DMS 273 treated with DMSO at 0.1 percent for 48 hours (cell line): ENCODE measurements at places on chromosomes 5 and 9.
A peak's percentile ranks its signal among the peaks of the same experiment; 100 is the strongest.

- DNase-seq = no peak
Observed at GRCh38 chr5:1210832-1211251, 9.4 kb downstream of the SLC6A19 start.

DNA sequence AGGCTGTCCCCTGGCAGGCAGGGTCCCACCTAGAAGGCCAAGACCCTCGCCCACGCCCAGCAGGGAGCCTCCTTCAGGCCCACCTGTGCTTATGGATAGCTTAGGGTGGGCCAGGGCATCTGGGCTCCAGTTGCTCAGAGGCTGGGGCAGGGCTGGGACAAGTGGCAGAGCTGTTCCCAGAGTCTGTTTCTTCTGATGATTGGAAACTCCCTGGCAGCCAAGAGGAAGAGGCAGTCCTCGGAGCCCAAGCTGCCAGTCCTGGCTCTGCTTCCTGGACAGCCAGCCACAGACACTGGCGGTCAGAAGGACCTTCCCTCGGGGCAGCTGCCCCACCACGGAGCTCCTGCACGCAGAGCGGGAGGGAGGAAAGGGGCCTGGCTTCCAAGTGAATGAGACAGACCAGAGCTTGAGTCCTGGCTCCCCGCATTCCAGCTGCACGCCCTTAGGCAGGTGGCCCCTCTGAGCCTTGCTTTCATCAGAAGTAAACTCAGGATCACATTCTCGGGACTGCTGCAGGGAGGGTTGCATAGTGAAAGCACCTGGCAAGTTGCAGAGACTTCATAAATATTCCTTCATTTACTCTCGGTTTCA, 37.9 kb upstream of the GABRP start:
- no peak for DNase-seq

DNA sequence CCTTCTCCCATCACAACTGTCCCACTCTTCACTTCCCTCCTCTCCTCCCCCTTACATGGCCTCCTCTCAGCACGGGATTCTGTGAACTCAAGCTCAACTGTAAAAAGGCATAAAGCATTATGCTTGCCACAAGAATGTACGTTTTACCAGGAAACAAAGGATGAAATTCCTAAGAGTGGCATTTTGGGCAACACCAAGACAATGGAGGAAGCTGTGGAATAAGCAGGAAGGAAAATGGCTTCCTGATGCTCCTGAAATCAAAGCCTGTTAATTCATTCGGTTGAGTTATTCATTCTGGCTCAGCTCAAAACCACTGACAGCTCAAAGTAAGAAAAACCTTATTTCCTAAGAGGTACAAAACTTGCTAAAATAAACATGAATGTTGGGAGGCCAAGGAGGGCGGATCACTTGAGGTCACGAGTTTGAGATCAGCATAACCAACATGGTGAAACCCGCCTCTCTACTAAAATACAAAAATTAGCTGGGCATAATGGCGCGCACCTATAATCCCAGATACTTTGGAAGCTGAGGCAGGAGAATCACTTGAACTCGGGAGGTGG, 40.8 kb upstream of the DMRT1 start:
- no peak for DNase-seq

DNA sequence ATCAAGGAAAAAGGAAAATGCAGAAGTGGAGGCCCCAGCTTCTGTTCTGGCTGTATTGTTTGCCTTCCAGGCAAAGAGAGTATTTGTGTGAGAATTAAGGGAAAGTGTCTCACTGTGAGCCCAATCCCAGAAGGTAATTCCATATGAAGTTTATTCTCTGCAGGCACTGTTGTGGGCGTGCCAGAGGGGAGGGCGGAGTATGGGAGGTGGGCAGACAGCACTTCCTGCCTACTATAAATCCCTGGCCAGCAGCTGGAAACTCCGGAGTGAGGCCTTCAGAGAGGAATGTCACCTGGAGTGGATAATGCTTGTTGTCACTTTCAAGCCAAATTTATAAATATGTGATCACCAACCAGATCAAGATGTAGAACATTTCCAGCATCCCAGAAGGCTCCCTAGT, 209.5 kb downstream of the ARHGAP26 start:
- DNase-seq = no peak

- peak; percentile 71 for DNase-seq
Observed at GRCh38 chr5:107554776-107555424, 115.8 kb downstream of the EFNA5 start.

DNA sequence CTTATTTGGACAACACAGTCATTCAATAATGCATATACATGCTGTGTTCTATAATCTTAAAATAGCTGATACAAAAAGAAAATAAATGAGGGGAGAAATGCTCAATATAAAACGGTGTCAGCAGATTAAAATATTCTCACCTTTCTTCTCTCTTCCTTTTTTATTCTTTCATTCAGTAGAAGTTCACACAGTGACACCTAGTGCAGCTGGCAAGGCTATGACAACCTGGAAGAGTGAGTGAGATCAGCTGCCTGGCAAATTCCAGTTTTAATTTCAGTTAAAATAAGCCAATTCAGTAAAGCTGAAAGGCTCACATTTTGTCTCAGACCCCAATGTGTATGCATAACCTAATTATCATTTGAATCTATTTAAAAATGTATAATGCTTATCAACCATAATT, 150.3 kb downstream of the RASEF start:
- DNase-seq = no peak

GRCh38 chr5:172113036-172113435, 75.0 kb downstream of the STK10 start:
- DNase-seq = no peak

DNA sequence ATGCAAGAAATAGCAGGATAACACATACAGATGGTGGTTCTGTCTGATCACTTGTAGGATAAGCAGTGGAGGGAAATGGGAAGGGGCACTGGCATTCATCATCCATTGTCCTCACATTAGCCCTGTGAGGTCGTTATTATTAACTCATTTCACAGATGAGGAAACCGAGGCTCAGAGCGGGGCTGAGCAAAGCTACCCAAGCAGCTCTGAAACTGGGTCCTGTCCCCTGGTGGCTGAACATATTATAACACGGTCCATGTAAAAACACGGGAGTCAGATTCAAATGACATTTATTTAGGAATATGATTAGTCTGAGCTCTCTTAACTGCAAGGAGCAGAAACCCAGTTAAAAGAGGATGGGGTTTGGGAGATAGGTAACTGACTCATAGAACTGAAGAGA, 43.1 kb downstream of the HRH2 start:
- DNase-seq = no peak

- no peak for DNase-seq
Observed at GRCh38 chr9:88713010-88713409, 178.0 kb downstream of the NXNL2 start.

GRCh38 chr5:141703133-141703561, 21.1 kb upstream of the ARAP3 start:
- DNase-seq = no peak

- DNase-seq = no peak
Observed at GRCh38 chr5:124630767-124631704, 115.4 kb downstream of the ZNF608 start.

GRCh38 chr9:124555043-124555442, 47.8 kb upstream of the NR5A1 start:
- no peak for DNase-seq

DNA sequence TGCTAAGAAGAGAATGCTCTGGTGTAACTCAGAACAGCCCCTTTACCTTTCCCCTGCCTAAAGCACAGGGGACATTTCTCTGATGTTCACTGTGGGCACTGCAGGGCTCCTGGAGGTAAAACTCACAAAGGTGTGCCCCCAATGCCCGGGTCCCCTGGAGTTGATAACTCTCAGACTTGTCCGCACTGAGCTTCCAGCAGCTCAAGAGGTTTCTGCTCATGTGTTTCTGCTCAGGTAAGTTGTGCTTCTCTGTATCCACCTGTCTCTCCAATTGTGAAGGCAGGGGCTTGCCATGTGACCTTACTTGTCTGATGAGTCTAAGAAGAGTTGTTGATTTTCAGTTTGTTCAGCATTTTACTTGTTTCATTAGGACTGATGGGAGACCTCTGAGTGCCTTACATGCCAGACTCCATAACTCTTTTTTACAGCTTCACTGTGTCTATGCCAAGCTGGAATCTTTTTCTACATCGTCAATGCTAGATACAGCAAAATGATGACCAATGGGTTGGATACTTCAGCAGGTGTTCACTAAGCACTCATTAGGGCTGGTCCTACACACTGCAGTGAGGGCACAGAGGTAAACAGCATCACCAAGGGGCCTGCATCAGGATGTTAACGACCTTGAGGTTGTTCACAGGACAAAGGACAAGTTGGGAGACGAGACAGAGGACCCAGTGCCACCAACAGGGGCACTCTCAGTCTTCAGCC, 56.4 kb downstream of the MRPL36 start:
- DNase-seq = no peak

GRCh38 chr9:136621734-136622093, 41.0 kb upstream of the EGFL7 start:
- DNase-seq = no peak

- no peak for DNase-seq
Observed at GRCh38 chr5:685262-686171, 7.6 kb downstream of the TPPP start.

GRCh38 chr5:133459474-133460160, 152.7 kb downstream of the FSTL4 start:
- DNase-seq = no peak

DNA sequence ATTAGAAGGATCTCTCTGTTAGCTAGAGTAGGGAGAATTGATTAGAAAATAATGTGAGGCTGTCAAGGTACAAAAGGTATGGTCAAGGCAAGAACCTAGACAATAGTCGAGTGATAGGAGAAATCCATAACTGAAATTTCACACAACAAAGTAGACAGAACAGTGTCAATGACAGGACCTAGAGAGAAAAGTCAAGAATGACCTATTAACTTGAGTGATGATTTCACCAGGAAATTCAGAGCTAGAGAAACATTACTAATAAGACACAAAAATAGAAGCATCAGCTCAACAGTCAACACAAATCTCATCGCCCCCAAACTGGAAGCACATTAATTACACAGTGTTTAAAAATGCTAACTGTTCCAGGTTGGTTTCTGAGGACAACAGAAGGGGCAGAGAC, 532.4 kb downstream of the CDH10 start:
- DNase-seq = no peak

GRCh38 chr9:134258828-134259546, 67.3 kb upstream of the RXRA start:
- no peak for DNase-seq

DNA sequence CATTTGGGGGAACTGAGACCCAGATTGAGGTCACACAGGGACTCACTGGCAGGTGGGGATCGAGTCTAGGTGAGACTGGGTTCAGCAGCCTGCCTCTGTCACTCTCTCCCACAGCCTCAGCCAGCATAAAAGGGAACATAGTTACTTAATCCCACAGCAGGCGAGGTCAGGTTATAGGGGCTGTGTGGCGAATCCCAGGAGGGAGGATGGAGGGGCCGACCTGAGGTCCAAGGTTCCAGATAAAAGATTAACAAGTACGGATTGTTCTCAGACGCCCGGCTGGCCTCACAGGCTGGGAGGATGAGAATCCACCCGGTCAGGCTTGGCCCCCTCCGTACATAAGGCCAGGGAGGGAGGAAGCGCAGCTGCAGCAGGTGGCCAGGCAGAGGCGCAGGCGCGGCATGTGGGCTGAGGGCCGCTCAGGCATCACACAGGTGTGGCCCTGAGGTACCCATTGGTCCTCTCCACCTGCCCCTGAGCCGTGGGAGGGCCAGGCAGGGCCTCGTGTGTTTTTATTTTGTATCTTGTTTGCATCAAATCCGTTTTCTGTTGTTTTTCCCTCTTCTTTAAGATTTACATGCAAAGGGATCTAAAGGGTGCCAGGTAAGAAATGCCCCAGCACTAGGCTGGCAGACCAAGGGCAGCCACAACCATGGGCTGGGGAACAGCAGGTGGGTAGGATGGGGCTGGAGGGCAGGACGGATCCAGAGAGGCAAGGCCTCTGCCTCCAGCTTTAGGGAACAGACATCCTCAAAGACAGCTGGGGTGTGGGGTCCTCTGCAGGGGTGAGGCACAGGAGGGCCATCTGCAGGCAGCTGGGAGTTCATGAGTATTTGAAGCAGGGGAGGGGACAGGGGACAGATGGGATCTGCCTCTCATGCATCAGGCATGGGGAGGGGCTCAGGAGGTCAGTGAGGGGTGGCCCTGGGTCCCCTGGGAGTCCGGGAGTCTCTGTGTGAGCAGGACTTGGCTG, 3.6 kb downstream of the SUSD3 start:
- no peak for DNase-seq

GRCh38 chr9:104826911-104827310, 63.0 kb downstream of the NIPSNAP3B start:
- no peak for DNase-seq

DNA sequence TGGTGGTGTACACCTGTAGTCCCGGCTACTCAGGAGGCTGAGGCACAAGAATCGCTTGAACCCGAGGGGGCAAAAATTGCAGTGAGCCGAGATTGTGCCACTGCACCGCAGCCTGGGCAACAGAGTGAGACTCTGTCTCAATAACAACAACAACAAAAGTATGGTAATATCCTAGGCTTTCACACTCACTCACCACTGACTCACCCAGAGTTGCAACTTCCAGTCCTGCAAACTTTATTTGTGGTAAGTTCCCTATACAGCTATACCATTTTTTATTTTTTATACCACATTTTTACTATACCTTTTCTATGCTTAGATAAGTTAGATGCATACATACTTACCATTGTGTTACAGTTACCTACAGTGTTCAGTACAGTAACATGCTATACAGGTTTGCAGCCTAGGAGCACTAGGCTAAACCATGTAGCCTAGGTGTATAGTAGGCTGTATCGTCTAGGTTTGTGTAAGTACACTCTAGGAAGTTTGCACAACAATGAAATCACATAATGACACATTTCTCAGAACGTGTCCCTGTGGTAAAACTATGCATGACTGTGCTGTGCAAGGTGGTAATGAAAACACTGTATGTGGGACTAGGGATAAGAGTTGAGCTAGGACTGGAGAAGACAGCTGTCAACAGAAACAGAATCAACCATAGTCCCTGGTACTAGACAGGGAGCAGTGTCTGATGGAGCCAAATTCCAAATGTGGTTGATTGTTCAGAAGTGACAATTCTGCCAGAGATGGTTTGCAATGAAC, 109.5 kb upstream of the RAD23B start:
- no peak for DNase-seq

DNA sequence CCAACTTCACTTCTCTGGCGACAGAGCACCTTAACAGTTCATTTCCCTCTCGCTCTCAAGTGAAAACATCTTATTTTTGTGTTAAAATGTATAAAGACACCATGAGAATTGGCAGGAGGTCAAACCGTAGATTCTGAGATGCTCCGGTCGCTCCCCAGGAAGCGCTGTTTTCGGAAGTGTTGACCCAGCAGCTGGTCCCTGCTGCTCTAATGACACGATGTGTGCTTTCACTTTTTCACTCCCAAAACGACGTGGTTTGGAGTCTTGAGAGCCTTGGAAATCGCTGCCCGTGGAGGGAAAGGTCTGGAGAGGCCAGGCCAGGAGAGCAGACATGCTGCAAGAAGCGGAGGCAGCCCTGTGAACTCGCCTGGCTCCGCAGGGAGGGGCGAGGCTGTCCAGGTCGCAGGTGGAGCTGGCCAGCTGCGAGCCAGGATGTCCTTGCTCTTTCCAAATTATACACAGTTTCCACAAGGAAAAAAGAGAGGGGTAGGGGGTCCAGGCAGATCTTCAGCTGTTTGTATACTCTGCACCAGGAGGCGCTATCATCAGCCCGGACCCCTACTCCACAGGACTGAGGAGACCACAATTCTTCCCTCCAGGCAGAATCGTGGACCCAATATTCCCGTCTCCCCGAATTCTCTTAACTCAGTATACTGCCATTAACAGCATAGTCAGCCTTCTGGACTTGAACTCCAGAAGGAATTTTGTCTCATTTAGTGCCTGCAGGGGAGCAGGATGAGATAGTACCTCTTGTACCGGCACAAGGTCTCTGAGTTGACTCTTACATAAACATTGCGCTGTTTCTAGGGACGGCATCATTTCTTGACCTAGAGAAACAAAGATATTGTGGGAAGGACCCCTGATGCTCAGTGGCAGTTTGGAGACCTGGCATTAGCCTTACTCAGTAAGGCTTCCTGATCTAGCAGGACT, 248.6 kb upstream of the ANKRD55 start:
- DNase-seq = no peak
